ENCODE measurements at places on chromosomes 1 and 21. TPM values are rescaled to one million over a fixed set of nuclear protein-coding genes. Genes with fewer than 3 reads are reported as not detected.

KIFAP3 gene
- 15.5 TPM for total RNA-seq

NDUFV3 gene
- 39.6 TPM for total RNA-seq

DNA sequence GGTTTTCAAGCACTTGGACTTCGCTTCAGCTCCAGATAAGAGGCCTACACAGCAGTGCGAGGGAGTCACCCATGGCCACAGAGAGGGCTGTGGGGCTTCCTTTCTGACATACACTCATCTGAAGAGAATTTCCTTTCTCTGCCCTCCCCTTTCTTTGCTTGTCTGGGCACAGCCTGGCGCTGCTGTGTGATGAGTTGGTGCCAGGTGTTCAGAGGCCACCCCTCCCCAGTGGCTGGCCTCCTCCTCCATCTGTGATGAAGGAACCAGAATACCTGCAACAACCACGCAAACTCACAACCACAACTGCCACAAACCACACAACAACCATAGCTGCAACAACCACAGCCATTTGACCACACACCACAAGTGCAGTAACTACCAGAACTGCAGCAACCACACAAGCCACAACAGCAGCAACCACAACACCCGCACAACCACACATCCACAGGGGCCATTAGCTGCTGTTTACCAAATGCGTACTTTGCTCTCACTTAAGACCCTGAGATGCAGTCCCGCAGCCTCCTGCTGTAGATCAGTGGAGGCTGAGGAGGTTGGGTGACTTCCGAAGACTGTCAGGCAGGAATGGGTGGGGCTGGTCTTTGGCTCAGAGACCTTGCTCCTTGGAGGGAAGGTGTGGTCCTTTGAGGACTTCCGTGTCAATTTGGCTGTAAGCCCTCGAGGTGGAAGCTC lies 71.1 kb downstream of the IER5 start:
- DNase-seq, result peak; percentile 64

GRCh38 chr1:98253145-98253544 lies 332.3 kb upstream of the DPYD start:
- no peak for DNase-seq

- DNase-seq, result no peak
Observed at GRCh38 chr1:90798344-90798743, 81.2 kb upstream of the BARHL2 start.

FMO4 gene
- total RNA-seq, result 1.8 TPM

DNA sequence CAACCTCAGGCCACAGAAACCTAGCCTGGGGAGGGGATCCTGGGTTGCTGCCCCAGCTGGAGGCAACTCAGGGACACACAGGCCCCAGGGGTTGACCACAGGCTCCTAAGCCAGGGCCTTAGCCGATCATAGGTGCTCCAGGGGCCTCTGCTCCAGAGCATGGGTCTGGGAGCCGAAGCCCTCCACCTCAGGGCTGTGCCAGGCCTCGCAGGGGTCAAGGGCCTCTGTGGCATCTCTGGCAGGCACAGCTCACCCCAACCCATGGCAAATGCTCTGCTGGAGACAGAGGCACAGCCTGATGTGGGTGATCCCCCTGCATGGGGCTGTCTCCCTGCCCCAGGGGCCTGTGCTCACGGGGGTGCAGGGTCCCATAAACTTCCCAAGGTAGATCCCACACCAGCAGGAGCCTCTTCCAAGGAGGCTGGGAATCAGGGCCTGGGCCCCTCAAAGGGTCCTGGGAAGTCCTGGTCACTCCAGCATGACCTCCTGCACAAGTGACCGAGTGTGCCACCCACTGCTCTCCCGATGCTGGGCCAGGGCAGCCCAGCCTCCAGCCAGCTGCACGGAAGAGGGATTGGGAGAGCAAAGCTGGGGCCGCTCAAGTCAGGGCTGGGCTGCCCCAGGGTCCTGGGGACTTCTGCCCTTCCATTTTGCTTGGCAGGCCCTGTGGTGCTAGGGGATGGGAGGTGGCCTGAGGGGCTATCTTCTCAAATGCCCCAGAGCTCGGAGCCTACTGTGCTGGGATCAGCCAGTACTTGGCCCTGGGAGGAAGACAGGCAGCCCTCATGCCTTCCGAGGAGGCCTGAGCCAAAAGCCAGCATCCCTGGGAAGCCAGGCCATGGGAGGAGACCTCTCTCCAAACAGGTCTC lies 22.2 kb upstream of the PRSS38 start:
- DNase-seq, result no peak

GRCh38 chr1:2529784-2530512 lies at the start of gene HES5:
HES5 (minus strand) TSS chr1:2530263; CDS start chr1:2530164, 99 bp downstream.
- DNase-seq, result no peak

GRCh38 chr1:231279081-231279480 lies 38.1 kb downstream of the GNPAT start:
- no peak for DNase-seq

- no peak for DNase-seq
Observed at GRCh38 chr1:33685256-33685655, 178.6 kb upstream of the HMGB4 start.

- DNase-seq, result no peak
Observed at GRCh38 chr1:19949016-19949415, 25.6 kb upstream of the PLA2G2E start.

All from activated T-helper 2 cell treated with anti-CD3 and anti-CD28 coated beads, Interferon-gamma antibody, Interleukin-2, Interleukin-4, amounts not matched to agents 10 μg/mL and 5 μg/mL and 100 μg/mL, durations not matched to agents 14 hours and 24 hours and 36 hours (primary cell).